ENCODE measurements at places on chromosomes 1 and 21.
A peak's percentile ranks its signal among the peaks of the same experiment; 100 is the strongest.

DNA sequence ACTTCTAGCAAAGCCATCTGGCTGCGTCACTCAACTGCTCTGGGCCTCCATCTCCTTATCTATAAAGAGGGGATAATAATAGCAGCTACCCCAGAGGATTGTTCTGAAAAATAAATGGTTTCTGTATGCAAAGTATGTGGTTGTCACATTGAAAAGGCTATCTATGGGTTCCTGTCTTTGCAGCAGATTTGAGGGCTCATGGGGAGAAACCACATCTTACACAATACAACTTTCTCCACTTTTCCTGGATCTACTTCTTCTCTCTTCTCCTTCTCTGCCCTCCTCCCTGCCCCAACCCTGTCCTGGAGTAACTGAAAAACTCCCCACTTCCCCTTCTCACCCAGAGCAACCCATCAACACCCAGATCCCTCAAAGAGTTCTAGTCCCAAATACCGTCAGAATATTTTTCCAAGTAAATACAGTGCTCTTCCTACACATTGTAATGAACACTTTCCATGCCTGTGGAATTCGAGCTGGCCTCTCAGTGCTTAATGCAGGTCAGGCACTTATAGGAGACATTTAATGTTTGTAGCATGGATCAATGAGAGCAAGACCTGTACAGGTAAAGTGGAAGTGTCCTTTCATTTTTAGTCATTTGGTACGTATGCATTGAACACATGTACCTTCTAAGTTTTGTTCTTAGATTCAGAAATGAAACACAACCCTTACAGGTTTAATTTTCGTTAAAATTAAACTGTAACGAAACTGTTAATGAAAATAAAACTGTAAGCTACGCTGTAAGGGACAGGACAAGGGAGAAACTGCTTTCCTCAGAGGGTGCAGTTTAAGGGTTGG, 131.9 kb downstream of the AK5 start:
- no peak for DNase-seq

- no peak for DNase-seq
These were observed 36.3 kb upstream of the RWDD3 start for GRCh38 chr1:95197616-95198252.

- no peak for DNase-seq
These were observed 15.1 kb upstream of the THRAP3 start for GRCh38 chr1:36208978-36209703.

DNA sequence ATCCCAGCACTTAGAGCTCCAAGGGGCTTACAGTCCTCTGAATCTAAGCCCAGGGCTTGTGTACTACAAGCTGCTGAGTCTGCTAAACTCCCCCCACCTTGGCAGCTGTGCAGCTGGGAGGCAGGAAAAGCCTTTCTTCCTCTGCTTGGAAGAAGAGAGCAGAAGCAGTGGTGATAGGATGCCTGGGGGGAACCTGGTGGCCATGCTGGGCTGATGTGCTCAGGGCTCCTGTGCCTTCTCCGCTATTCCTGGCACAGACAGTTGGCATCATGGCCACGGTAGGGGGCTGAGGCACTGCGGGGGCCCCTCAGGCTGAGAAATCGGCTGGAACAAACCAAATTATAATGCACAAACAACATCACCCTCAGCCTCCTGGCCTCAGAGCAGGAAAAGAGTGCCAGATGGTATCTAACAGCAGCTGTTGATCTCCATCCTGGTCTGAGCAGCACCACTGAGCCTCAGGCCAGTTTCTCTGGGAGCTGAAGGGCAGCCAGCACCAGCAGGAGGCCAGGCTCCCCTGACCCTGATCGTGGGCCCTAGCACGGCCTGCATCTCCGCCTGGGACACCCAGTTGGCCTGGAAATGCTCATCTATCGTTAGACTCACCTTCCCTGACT, 35.8 kb downstream of the ECE1 start:
- DNase-seq: no peak

DNA sequence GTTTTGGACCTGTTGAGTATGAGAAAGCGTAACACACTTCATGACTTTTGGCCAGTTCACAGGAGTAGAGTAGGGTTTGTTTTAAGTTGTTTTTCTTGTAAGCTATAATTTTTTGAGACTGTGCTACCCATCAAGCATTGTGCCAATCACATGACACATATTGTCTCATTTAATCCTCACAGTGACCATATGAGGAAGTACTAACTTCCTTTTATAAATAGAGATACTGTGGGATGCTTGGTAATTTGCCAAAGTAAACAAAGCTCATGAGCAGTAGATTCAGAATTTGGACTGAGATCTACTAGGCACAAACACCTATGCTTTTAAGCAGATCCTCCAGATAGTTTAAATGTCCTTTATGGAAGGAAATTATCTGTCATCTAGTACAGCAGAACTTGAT, 178.3 kb downstream of the CACNA1E start:
- no peak for DNase-seq

DNA sequence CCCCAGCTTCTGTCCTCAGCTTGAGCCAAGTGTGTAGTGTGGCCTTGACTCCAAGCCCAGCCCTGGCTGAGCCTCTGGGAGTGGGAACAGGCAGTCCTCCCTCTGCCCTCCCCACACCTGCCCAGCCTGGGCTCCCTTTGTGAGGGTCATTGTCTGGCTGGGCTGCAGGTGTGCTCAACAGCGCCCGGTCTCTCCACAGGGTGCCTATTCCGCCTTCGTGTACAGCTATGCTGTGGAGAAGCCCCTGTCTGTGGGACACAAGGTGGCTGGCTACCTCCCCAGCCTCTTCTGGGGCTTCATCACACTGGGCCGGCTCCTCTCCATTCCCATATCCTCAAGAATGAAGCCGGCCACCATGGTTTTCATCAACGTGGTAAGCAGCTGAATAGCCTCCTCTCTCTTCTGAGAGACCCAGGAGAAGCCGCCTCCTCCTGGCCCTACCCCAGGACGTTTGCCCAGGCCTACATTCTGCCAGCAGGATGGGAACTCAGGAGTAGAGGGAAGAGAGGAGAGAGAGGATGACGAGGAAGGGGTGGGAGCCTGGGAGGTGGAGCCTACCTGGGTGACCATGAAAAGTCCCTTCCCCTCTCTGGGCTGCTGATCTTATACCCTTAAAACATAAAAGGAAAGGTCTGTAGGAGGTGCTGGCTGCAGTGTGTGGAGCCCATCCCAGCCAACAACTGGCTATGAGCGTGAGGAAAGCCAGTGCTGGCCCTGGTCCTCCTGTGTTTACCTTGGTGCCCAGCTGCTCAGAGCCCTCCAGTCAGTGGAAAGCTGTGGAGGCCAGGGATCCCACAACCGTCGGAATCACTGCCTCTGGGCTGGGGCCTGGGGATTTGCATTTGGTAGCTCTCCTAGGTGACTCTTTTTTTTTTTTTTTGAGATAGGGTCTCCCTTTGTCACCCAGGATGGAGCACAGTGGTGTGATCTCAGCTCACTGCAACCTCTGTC, 45.7 kb downstream of the ELK4 start:
- no peak for DNase-seq

DNA sequence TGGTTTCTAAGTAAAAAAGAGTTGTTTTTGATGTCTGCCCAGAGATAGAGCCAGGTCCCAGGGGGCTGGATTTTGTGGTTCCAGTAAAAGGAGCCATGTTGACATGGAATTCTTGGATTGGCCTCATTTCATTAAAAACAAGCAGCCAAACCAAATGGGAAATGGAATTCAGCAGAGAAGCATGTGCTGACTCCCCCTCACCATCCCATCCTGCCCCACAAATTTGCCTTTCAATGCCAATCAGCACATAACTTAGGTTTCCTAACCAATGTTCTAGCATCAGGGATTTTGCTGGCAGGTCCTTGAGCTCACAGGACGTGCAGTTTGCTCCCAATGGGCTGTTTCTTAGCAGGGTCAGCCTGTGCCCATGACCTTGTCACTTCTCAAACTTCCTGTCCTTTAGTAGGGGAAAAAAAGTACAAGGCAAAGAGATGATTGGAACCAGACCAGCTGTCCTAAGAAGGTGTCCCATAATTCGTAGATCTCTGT, 101.5 kb upstream of the GADD45A start:
- DNase-seq: no peak

- no peak for DNase-seq
These were observed 30.0 kb upstream of the COL18A1 start for GRCh38 chr21:45374826-45375455.

DNA sequence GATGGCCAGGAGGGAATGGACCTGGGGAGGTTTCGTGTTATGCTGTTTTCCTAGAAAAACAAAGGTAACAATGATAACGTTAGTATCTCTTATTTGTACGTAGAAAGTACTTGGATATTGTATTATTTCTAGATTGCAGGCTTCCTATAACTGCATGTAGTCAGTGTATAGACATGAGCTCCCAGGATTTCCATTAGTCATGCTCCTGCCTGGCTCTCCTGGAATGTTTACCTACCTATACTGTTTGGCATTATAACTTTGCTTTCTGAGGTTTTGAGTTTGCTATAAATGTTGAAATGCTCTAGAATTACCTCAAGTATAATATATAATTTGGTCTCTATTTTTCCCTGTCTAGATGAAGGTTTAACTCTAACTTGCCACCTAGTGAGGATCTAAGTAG, 66.1 kb downstream of the TTC3 start:
- DNase-seq: no peak

- no peak for DNase-seq
These were observed 129.8 kb downstream of the PBX1 start for GRCh38 chr1:164688791-164689190.

- DNase-seq: peak; percentile 5
These were observed 405.9 kb upstream of the RGS18 start for GRCh38 chr1:191752342-191752741.

DNA sequence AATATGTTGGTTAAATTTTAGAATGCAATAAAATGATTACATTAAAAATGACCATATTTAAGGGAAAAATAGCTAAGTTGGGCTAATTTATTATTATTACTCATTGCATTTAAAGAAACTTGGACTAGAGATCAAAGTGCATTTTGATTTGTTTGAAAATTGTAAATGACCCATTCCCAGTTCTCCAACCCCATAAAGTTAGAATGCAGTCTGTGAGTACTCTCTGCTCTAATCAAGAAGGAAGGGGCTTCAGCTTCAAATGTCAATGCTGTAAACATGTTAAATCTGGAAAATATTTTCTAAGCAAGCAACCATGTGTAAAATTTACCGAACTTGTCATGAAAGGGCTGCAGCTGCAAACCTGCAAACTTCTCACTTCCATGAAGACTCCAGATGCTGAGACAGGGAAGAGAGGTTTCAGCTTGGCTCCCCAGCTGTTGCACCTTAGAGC, 232.7 kb downstream of the TTLL7 start:
- no peak for DNase-seq

DNA sequence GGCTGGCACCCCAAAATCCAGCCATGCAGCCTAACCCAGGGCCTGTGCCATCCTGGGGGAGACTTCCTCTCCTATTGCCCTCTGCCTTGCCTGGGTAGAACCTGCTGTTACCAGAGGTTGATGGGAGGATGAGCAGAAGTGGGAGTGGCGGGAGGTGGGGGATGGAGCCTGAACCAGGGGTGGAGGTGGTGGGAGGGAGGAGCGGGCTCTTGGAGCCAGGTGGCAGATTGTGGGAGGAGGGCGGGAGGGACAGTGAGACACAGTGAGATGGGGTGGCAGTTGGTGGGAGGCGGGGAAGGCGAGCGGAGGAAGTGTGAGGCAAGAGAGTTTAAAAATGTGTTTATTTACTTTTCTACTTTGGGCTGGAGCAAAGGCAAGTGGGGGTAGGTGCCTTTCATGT, 87.3 kb downstream of the KCNJ6 start:
- DNase-seq: no peak

GRCh38 chr1:164695956-164696665, 137.1 kb downstream of the PBX1 start:
- no peak for DNase-seq

- DNase-seq: no peak
These were observed 80.7 kb downstream of the SMYD2 start for GRCh38 chr1:214361636-214362035.

DNA sequence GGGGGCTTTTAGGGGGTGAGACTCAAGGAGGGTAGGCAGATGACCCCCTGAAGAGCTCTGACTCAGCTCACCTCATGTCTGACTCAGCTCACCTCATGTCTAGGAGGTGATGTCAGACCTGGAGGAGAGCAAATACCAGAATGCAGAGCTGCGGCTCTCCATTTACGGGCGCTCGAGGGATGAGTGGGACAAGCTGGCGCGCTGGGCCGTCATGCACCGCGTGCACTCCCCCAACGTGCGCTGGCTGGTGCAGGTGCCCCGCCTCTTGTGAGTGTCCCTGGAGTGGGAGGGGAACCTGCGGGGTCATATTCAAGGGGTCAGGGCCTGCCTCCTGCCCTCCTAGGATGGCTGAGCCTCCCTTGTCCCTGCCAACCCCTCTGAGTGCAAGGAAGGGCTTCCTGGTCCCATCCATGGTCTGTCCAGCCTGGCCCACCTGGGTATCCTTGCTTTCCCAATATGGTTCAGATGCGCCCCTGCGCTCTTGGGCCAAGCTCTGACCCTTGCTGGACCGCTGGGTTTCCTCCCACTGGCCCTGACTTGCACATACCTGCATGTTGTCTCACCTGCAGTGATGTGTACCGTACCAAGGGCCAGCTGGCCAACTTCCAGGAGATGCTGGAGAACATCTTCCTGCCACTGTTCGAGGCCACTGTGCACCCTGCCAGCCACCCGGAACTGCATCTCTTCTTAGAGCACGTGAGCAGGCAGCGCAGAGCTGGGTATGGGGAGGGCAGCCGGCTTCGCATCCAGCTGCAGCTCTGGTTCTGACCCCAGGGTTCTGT, 9.1 kb downstream of the AMPD2 start:
- no peak for DNase-seq

GRCh38 chr1:89466307-89466930, 58.2 kb upstream of the LRRC8B start:
- DNase-seq: no peak

DNA sequence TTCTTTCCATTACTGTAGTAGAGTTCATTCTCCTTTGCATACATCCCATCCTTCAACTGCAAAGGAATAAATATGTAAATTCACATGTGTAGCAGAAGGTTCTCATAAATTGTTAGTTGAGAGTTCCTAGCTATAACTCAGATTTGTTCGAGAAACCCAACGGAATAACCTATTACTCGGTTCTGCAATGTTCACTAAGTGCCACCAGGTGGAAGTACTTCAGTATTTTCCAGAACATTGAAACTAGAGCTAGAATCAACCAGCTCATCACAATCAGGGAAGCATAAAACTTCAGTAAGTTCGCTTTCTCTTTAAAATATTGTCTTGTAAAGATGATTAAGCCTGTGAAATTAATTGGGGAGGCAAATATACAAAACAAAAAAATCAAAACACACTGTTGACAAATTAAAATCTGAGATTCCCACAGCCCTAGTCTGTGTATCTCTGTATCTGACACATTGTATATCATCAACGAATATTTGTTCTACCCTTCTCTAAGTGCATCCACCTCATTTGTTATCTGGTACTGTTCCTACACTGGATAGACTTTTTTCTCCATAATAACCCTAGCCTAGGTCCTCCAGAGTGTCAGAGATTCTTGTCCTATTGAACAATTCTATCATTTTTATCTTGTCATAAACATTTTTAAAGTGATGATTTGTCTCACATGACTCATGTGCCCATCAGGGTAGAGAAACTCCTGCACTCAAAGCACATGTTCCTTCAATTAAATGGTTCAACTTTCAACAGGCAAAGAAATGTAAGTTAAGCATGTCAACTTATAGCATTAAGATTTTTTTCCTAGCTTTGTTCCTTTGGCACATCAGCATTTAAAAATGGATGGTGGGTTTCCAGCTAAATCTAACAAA, 31.9 kb downstream of the MROH9 start:
- peak; percentile 2 for DNase-seq

- no peak for DNase-seq
These were observed 4.3 kb upstream of the MFAP2 start for GRCh38 chr1:16984717-16985116.
